ENCODE measurements at places on chromosomes 7 and 10.

GRCh38 chr7:74657692-74658177, at the start of gene GTF2I:
Gene GTF2I, plus strand, starts transcription at chr7:74657718. Its CDS starts 31,411 bp downstream, at chr7:74689129.
- DNase-seq: peak; percentile 75

DNA sequence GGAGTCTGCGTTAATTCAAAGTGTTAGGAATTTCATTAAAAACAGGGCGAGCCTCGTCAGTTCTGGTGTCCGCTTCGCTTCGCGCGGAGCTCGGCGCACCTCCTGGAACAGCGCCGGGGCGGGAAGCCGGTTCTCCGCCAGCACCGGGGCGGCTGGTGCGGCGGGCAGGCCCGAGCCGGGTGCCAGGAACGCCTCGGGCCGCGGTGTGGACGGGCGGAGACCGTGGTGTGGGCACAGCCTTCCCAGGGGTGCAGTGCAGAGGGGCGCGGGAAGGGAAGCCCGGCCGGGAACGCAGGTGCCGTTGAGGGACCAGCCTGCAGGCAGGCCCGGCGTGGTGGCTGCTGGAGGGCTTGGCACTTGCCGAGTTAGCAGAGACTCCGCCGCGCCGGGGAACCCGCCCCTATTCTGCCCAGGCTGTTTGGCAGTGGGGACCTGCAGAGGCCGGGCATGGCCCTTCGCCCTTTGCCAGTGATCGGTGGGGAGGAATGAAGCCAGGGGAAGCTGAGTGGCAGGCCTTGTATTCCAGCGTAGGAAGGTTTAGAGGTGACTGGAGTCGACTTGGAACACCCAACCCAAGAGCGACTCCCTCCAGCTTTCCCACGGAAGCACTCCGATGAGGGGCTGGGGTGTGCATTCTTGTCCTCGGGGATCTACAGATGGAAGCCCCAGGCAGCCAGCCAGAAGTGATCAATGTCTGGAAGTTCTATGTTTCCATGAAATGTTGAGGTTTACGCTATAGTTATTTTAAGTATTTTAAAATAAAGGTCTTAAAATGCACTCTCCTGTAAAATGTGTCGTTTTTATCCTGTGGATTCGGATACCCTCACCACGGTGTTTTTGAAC, 945 bp upstream of the RHEB start:
- peak; percentile 70 for DNase-seq

DNA sequence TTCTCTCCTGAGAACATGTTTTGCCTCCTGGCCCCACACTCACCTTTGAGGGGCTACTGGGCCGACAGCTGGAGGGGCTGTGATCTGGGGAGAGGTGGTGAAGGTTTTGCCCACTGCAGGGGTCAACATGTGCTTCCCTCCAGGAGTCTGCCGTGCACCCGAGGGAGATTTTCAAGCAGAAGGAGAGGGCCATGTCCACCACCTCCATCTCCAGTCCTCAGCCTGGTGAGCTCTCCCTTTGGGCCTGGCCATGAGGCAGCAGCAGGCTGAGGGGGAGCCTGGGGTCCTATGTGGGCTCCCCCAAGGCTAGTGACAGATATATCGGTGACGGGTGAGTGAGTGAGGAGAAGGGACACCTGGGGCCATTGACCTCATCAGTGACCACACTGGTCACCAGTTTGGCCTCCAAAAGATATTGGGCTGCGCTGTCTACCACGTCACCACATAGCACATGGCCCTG, 6.6 kb downstream of the PGAM2 start:
- no peak for DNase-seq

DNA sequence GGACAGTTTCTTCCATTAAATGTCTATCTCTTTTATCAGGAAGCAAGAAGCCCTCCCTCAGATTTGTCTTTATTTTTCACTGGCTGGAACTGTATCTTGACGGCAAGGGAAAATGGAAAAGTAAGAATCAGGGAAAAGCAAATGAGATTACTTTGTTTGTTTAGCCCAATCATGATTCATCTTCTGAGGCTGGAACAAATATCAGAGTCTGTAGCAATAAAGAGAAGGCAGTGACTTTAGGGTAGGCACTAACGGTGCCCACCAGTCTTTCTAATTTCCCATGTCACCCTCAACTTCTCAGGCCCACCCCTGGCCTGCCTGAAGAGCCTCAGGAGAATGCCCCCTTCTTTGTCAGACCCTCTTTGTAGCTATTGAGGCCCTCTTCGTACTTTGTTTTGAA, 36.3 kb upstream of the GOLGA7B start:
- no peak for DNase-seq

- DNase-seq: no peak
Measured at GRCh38 chr7:31083210-31083786, 31.2 kb downstream of the ADCYAP1R1 start.

- DNase-seq: no peak
Measured at GRCh38 chr10:97388152-97388551, 13.0 kb downstream of the RRP12 start.

DNA sequence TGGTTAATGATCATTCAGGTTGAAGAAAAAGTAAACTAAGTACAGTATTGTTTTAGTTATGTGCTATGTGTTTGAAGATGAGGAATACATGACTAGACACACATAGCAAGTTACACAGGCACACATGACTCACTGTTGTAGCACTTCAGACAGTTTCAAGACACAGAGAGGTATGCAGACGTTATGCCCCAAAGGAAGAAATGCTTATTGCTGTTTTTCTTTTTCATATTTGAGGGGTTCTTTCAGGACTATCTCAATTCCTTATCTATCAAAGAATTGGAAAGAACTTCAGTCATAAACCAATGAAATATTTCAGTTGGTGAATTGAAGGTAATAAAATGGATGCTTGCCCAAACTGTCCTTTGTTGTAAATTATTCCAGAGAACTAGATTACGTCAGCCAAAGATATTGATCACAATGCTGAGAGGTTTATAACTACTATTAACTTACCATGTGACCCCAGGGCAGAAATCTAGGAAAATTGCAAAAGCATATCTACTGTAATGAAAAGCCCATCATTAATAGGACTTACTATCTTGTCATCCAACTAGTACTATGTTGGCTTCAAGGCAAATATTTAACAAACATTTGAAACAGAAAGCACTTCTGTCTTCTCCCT, 61.2 kb upstream of the CAPZA2 start:
- DNase-seq: peak; percentile 51

DNA sequence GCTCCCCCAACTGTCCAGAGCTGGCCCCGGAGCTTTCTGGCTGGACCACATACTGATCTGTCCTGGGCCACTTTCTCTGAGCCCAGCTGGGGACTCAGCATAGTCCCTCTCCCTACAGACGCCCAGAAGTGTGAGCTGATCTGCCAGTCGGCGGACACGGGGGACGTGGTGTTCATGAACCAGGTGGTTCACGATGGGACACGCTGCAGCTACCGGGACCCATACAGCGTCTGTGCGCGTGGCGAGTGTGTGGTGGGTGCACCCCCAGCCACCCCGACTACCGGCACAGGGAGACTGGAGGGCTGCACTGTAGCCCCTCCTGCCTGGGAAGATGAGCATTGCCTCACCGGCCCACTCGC, 41.8 kb downstream of the TBATA start:
- no peak for DNase-seq
